IMR-90 (cell line): ENCODE measurements at places on chromosomes 5 and 9. TPM values are rescaled to one million over a fixed set of nuclear protein-coding genes. Genes with fewer than 3 reads are reported as not detected.

DNA sequence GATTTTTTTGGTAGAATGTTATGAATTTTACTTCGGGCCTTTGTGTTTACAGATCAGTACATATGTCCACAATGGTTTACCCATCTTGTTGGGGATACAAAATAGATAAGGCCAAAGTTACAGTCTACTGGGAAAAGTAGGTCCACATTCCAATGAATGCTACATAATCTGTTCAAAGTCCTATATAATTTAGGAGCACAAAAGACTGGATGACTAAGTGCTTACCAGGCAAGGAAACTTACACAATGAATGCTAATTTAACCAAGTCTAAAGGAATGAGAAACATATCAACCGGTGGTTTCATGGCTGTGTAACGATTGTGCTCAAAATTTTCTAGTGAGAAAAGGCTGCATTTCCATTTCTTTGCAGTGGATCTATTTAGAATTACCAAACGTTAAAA is 97.4 kb upstream of the TRPM3 start:
- no peak for DNase-seq

DNA sequence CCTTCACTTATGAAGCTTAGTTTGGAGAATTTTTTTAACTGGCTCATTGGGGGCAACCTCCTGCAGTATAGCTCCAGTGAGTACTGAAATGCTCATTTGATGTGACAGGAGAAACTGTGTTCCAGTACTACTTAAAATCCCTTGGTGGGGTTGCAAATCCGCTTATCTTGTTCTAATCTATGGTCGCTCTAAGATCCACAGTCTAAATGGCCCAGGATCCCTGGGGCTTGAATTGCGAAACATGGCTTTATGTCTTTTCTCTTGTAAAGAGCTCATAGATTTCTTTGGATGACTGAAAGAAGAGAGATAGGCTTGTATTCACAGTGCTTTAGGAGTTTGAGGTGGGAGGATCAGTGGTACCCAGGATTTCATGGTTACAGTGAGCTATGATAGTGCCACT is 52.7 kb downstream of the ADAMTSL1 start:
- DNase-seq: no peak

GRCh38 chr5:115932991-115933390 is 29.3 kb upstream of the LVRN start:
- peak; percentile 63 for DNase-seq

DNA sequence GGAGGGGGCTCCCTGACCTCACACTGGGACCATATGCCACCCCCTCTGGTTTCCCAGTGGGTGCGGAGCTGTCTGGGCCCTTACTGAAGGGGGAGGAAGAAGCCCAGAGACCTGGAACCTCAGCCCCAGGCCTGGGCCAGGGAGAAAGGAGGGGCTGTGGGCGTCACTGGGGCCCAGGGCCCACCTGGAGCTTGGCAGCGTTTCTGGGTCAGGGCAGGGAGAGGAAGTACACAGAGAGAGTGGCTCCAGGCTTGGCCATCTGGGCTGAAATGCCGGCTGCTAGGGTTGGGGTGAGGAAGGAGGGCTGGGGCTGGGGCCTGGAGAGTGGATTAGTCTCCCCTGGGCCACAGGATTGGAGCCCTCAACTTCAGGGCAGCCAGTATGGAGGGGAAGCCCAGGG is 6.4 kb upstream of the DAB2IP start:
- DNase-seq: no peak

GRCh38 chr5:88787856-88788255 is 95.1 kb downstream of the MEF2C start:
- DNase-seq: no peak

- DNase-seq: no peak
These were observed 39.7 kb downstream of the TLE1 start for GRCh38 chr9:81649475-81650240.

PCDHGA6 gene
- 4.1 and 4.2 TPM in 2 replicates for total RNA-seq

SCAI gene
- 13.3 and 14.5 TPM in 2 replicates for total RNA-seq

CD74 gene
- 0.18 and 0.28 TPM in 2 replicates for total RNA-seq
